ENCODE measurements at places on chromosomes 1 and 21. TPM values are rescaled to one million over a fixed set of nuclear protein-coding genes. Genes with fewer than 3 reads are reported as not detected.

DNA sequence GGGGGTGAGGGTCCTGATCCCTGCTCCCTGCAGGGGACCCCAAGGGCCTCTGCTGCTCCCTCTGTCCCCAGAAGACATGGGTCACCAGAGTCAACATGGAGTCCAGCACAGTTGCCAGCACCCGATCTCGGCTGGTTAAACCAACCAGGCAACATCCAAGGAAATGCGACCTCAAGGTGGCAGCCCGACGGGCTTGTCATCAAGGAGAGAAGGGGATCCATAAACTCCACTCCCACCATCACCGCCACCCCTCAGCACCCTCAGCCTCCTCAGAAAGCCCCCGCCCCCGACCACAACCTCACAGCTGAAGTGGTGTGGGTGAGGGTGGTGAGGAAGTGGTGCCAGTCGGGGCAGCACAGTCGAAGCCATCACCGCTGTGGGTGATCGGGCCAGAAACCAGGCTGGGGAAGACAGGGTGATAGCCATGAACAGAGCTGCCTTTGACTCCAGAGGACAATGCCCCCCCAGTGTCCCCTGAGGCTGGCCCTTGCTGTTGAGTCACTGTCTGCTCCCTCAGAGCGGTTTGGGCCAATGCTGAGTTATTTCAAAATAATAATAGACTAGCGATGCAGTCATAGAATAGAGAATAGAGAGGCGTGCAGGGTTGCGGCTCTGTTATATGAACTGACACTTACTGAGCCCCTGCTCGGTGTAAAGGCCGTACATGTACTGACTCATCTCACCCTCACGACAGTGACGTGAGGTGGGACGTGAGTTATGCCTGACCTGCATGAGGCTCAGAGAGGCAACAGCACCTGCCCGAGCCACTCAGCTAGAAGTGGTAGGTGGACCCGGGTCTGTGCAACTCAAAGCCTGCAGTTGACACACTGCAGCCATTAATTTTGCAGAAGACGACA is 88.7 kb upstream of the IFFO2 start:
- DNase-seq = peak; percentile 50

DNA sequence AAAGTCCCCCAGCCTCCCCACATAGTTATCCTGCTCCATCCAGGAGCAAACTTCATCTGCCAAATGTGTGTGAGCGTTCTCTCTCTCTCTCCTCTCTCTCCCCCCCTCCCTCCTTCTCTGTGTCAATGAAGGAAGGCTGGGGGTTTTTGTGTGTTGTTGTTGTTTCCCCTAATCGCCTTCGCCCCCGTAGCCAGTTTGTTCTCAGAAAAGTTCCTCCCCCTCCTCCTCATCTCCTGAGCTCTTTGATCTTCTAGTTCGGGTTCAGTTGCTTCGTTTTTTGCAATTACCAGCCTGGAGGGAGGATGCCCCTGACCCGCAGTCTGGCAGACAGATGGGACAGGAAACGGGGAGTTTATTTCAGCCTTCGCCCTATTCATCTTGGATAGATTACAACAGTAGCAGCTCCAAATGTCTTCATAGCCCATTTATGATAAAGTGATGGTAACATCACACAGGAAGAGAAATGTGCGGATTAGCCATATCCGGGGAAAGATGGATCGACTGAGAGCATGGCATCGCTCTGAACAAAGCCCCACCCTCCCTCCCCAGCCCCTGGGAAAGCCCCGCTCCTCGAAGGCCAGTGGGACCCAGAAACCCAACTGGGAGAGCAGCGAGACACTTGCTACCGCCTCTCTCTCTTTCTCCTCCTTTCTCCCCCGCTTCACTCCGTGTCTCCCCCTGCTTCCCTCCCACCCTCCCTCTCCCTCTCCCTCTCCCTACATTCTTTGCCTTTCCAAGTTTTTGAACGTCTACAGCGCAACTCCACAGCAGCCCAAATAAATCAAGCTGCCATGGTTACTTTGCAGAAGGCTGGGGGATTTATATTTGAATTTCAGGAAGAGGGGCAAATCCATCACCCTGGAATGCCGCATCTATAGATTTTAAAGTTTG is 139.7 kb upstream of the ARHGEF16 start:
- no peak for DNase-seq

Gene OR2L8
- total RNA-seq = not detected

DNA sequence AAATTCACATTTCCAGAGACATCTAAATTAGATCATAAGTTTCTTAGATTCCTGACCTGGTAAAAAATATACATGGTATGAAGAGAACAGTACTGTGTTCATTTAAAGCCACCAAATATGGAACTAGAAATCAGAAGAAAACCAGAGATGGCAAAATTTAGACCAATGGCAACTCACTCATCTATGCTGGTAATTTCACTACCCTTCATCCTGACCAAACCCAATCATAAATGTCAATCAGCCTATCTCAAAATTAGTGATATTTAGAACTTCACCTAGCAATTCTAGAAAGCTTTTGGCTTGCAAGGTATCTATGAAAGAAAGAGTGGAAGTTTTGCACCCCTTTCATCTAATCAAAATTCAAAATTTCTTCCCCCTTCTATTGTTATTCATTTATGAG is 107.7 kb downstream of the NIBAN1 start:
- no peak for DNase-seq

DNA sequence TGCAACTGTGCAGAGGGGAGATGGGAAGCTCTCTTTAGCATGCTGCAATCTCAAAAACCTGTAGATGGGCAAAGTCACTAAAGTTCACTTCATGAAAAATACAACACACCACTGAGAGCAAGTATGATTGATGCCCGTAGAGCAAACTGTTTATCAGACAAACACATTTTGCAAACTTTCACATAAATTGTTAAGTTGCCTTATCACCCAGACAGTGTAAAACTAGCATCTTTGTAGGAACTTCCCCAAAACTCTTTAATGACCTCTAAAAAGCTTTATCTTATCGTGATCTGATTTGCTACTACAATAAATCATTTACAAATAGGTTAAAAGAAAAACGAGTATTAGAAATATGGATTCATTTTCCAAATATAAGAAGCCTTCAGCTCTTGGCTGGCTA is 391.0 kb downstream of the LMO4 start:
- DNase-seq = no peak

GRCh38 chr1:234324821-234325220 is 48.4 kb upstream of the COA6 start:
- no peak for DNase-seq

DNA sequence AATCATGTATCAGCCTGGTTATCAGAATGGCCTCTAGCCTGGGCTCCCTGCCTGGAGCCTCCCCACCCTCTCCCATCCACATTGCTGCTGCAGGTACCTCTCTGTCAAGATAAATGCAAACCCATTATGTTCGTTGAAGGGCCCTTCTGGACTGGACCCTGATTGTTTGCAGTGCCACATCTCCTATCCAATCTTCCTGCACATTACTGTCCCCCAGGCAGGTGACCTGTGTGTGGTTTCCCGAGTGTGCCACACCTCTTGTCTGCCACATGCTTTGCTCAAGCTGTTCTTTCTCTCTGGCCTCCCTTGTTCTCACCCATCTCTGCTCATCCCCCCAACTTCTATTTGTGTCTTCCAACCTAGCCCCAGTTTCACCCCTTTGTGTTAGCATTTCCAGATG is 32.4 kb downstream of the IER5 start:
- no peak for DNase-seq

DNA sequence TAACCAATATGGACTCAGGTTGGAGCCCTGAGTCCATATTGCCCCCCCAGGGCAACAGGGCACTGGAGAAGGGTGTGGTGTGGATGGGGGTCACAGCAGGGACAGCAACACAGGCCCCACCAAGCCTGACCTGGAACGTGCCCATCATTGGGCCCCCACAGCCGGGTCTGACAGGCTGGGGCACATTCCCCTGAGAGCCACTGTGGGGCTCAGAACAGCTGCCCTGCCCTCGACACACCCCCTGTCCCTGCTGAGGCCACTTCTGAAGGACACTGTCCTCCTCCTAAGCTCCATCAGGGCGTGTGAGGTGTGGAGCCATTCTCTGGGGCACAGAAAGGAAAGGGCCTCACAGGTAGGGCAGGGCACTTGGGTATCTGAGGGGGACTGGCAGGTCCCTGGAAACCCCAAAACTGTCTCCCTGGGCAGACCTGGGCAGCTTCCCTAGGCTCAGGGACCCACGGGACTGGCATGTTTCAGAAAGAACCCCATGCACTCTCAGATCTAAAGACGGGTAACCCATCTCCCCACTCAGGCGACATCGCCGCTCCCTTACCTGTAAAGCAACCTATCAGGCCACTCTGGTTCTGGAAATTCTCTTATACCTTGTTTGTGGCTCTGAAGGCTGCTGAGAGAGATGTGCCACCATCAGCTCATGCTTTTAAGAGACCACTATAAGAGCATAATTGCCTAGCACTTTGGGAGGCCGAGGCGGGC is 95.5 kb downstream of the DMRTB1 start:
- DNase-seq = no peak

DNA sequence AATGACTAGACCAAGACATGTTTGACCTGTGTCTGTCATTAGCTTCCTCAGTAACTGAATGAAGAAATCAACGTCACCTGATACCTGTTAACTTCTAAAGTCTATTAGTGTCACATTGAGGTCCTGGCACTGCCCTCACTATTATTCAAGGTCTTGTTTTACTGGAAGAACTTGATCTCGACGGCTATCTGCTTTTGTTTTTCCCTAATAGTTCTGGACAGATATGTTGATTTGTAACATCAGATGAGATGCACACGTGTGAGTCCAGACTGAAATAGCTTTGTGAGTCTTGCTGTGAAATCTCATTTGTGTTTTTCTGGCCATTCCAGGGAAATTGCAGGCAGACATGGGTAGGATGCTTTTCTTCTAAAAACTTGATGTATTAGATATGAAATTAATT is 159.2 kb downstream of the RYR2 start:
- DNase-seq = no peak

DNA sequence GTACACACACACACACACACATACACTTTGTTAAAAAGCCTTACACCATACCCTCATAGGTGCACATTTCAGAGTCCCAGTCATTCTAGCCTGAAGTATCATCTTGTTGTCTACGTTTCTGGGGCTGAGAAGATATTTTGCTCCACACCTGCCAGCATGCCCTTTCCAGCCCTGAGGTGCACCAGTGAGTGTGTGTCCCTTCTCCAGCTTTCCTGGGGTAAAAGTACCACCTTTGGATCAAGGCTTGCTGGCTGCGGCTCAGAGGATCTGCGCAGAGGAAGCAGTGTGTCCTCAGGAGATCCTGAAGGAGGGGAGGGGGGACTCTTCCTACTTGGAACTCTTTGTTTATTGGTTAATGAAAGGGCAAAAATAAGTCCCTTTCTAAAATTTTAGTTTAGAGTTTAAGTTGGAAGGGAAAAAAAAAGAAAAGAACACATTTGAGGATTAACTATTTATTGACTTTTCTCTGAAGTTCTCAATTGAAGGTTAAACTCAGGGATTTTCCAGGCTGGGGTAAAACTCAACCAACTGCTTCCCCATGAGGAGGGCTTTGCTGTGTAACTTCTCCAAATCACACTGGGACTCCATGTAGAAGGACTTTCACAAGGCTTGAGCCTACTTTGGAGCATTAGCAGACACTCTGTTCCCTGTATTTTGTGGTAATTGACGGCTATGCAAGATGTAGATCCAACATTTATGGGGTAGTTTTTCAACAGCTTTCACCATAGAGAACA is 200.3 kb upstream of the SGIP1 start:
- DNase-seq = peak; percentile 54

Measured in activated CD8-positive, alpha-beta memory T cell treated with anti-CD3 and anti-CD28 coated beads, Interleukin-2, amount 10 ng/mL, durations not matched to agents 7 days and 5 days (primary cell).